ENCODE measurements at places on chromosomes 16 and 17.
A peak's percentile ranks its signal among the peaks of the same experiment; 100 is the strongest.

DNA sequence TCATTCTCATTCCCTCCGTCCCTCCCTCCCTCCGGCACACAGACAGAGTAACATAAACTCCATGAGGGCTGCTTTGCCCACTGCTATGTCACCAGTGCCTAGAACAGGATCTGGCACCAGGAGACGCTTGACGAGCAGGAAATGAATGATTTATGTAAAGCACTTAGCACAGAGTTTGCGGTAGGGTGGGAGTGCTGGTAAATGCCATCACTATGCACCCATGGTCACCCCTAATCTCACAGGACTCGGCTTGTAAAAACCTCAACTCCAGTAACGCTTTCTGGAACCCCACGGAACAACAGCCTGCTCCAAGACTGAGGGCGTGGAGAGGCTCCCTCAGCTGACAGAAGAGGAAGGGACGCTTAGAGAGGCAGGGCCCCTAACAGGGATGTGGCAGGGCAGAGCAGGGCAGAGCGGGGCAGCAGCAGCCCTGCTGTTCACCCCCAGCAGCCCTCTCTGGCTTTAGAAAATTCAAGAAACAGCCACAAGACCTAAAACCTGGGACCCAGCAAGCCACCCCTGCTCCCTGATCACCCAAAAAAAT lies 156.9 kb downstream of the C16orf78 start:
- DNase-seq: no peak

DNA sequence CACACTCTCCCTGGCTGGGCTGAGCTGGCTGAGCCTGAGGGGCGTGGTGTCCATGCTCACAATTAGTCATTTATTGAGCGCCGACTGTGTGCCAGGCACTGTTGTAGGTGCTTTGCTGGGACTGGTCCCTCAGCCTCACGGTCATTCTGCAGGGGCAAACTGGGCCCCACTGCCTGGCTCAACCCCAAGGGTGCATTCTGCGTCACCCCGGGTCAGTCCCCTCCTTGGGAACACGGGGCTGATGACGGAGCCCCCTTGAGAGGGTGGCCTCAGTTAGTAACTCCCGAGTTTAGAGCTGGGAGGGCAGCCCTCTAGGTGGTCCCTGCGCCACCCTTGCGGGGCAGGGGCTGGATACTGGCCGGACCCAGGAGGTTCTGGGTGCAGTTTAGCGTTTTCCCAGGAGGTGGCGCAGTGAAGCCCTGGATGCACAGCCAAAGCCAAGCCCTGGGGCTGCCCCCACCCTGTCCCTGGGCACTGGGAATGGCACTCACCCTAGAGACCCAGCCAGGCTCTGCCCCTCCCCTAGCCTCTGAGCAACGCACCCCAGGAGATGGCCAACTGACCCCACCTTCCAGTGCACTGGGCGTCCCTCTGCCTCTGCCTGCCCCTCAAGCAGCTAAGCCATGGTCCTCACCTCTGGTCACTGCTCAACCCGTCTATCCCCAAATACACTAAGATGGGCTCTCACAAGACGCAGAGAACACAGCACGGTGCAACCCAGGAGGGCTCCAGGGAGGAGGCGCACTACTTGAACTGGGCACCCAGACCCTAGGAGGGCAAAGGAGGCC lies 243.2 kb upstream of the GSE1 start:
- peak; percentile 17 for DNase-seq

DNA sequence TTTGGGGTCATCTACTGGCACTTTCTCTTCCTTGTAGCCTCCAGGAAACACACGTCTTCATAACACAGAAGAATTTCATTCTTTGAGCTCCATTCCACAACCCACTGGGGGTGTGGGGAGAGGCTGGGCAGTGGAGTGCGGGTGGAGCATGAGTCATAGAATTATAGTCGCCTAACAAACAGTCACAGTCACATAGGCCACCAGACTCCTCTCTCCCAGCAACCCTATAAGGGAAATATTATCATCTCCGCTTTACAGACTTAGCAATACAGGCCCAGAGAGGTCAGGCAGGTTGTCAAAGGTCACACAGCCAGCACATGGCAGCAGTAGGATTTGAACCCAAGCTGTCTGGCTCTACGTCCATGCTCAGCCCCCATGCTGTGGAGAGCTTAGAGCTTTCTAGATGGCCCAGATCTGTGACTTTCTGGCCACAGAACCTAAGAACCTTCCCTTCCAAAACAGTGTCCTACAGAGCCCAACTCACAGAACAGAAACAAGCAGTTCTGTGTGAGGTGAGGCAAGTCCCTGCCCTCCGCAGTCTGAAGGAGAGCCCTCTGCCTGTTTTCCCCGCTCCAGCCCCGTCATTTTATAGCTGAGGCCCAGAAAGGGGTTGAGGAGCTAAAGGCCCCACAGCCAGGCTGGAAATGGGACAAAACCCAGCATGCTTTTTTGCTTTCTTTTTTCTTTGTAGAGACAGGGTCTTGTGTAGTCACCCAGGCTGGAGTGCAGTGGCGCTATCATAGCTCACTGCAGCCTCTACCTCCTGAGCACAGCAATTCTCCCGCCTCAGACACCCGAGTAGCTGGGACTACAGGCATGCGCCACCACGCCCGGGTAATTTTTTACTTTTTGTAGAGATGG lies 10.7 kb upstream of the LITAF start:
- DNase-seq: no peak

DNA sequence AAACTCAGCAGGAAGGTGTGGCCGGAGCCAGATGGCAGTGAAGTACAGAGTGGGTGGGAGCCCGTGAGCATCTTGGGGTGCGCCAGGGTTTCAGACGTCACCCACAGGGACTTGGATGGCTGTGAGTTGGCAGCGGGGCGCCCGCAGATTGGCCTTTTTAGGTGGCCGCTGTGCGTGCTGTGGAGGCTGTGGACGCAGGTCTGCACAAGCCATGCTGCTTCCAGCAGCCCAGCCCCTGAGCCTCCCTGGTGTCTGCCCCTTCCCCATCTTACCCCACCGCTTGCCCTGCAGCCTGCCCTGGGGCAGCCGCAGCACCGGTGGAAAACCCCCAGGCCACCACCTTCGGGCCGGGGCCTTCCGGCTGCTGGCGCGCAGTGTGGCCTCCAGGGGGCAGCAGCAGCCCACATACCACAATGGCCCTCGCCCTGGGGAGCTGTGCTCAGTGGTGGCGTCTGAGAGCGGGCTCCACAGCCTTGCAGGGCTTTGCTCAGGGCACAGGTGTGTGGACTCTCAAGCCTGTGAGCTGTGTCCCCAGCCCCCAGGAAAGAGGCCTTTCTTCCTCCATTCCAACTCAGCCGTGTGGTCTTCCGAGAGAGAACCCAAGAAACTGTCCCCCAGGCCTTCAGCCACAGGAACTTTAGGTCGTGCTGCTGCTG lies 11.8 kb downstream of the ENDOV start:
- DNase-seq: peak; percentile 88

- no peak for DNase-seq
Observed at GRCh38 chr16:12558641-12559040, 245.0 kb downstream of the CPPED1 start.

GRCh38 chr17:39926588-39927100 lies 757 bp downstream of the ORMDL3 start:
- DNase-seq: peak; percentile 48

GRCh38 chr17:58985971-58986370 lies 120.7 kb downstream of the TRIM37 start:
- DNase-seq: no peak

DNA sequence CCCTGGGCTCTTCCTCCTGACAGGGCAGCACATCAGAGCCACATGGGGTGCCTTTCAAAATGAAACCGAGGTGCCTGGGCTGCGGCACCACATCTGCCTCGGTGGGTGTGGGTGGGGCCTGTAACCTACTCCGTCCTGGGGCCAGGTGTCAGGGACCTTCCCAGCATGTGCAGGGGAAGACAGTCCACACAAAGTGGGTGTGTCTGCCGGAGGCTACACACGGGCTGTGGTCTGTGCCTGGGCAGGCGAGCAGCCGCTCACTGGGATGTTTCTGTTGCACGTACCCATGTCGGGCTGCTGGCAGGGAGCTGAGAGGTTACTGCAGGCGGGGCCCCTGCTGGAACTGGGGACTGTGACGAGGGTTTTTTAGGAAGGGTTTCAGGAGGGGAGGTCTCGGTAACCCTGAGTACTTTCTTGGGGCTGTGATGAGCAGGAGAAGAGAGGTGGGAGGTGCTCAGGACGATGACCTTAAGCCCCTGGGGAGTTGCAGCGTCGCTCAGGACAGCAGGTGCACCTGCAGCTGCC lies 351.2 kb downstream of the SEC14L1 start:
- DNase-seq: peak; percentile 10

GRCh38 chr16:50881956-50882355 lies 140.1 kb downstream of the CYLD start:
- no peak for DNase-seq

DNA sequence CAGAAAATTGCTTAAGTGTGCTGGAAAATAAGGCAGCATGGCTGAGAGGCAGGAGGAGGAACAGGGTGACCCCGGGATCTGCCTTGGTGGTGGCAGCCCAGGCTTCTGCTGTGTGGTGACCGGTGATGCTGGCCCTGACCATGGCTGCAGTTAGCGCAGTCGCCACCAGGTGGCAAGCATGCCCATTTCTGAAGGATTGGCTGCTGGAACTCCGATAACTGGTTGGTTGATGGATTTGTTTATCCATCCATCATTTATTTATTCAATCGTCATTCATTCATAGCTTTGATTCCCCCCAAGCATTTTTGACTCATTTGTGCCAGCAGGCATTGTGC lies 29.1 kb upstream of the ITGA3 start:
- peak; percentile 80 for DNase-seq

- DNase-seq: peak; percentile 46
Observed at GRCh38 chr16:15427648-15428239, 6.6 kb upstream of the BMERB1 start.

DNA sequence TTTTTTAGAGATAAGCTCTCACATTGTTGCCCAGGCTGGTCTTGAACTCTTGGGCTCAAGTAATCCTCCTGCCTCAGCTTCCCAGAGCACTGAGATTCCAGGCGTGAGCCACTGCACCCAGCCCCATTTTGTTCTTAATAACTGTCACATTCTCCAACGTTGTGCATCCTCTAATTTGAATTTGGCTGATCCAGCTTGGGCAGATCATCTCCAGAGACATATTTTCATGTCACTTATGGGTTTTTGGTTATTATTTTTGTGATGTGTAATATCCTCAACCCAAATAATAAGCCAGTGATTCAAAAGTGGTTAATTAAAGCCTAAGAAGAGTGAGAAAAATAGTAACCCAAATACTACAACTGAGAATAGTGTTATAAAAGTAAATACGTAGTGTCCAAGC lies 16.2 kb upstream of the COL1A1 start:
- no peak for DNase-seq

DNA sequence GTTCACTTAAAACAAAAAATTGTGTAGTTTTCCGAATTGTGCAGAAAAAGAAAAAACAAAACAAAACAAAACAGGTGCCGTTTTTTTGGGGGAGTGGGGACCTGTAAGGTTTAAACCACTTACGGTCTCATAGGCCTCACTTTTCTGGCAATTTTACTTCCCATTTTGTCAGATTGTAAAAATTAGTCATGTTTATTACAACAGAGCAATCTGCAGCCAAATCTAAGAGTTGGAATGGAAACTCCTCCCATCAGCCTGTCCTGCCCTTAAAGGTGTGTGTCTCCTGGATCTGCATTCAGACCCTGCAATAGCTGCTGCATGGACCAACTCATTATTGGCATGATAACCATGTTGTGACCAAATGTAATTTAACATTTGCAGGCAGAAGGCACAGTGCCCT lies 8.2 kb upstream of the SALL1 start:
- DNase-seq: no peak

GRCh38 chr16:89096768-89097391 lies 3.2 kb downstream of the ACSF3 start:
- DNase-seq: peak; percentile 37

DNA sequence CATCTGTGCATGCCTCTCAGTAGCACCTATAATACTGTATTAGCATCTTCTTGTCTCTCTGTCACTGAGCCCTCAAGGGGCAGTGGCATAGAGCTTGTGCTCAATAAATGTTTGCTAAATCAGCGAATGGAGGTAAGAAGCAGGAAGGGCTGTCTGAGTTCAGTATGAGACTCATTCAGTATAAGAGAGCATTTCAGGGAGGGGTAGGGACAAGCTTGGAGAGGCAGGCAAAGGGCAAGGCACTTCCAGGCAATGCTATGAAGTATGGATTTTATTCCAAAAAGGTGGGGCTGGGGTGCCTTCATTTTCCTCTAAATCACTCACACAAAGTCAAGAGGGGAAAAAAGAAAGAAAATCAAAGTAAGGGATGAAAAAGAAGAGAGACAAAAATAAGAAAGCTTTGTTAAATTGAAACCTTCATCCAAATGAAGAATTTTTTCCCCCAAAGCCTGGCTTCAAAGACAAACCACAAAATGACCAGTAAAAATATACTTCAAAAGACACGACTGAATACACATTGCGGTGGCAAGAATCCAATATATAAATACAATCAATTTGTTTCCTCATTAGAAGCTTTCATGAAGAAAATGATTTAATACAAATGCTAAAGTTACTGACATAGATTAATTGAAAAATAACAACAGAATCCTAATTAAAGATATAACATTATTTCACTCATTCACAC lies 51.2 kb downstream of the SKAP1 start:
- no peak for DNase-seq

GRCh38 chr17:73189417-73190099 lies 3.3 kb upstream of the COG1 start:
- no peak for DNase-seq

GRCh38 chr16:65624666-65625065 lies 502.8 kb upstream of the CDH11 start:
- no peak for DNase-seq

DNA sequence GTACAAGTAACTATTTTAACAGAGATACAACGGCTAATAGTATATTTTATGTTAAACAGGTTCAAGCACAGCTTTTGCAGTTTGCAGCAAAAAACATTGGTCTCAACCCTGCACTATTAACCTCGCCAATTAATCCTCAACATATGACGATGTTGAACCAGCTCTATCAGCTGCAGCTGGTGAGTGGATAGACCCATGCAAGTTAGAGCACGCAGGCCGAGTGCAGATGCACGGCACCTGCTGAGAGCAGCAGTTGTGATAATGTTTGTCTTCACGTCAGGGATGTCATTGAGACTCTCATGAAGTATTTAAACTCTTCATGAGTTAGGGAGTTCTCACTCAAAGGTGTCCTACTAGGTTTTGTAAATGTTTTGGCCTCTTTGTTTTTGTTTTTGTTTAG lies 45.6 kb downstream of the TMC6 start:
- no peak for DNase-seq

GRCh38 chr17:9237053-9237410 lies 215.7 kb downstream of the NTN1 start:
- DNase-seq: no peak

DNA sequence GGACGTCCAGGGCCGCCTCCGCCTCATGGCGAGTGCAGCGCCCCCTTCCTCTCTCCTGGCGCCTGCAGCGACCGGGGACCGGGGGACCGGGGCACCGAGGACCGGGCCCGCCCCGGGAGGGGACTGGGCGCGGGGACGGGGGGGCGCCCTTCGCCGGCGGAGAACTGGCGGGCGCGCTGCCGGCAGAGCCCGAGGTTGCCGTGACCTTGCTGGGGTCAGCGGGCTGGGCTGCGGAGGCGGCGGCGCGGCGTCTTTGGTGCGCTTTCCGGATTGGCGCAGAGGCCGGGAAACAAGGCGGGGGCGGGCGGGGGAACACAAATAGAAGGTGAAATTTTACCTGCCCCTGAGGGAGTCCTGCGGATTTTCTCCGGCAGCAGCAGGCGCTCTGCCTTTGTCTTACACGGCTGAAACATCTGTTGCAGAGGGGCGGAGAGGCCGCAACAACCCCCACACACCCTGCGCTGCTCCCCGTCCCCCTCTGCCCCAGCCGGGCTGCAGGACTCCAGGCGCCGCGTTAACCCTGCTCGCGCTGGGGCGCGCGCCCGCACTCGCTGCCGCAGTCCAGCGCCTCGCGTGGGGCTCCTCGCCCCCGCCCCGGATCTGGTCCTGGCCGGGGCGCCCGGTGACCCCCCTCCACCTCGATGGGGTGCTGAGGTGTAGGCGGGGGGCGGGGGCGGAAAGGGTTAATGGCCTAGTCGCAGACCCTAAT lies 53.5 kb downstream of the SREBF1 start:
- peak; percentile 52 for DNase-seq
